ENCODE measurements at places on chromosomes 4 and X.

DNA sequence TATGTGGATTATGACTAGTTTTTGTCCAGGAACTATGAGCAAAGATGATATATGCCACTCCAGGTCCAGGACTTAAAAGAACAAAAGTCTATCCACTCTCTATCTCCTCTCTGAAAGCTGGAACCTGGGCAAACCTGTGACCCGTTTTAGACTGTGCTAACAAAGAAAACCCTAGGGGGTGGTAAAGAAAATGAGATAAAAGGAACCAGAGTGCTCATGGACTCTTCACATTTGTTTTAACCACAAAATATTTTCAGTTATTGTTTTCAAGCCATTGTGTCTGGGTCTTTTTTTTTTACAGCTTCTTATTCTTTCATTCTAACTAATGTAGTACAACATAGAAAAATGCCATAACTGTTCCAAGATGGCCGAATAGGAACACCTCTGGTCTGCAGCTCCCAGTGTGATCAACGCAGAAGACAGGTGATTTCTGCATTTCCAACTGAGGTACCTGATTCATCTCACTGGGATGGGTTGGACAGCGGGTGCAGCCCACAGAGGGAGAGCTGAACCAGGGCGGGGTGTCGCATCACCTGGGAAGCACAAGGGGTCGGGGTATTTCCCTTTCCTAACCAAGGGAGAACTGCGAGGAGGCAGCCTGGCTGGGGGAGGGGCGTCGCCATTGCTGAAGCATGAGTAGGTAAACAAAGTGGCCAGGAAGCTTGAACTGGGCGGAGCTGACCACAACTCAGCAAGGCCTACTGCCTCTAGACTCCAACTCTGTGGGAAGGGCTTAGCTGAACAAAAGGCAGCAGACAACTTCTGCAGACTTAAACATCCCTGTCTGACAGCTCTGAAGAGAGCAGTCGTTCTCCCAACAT, 45.1 kb downstream of the CHM start:
- DNase-seq = no peak

DNA sequence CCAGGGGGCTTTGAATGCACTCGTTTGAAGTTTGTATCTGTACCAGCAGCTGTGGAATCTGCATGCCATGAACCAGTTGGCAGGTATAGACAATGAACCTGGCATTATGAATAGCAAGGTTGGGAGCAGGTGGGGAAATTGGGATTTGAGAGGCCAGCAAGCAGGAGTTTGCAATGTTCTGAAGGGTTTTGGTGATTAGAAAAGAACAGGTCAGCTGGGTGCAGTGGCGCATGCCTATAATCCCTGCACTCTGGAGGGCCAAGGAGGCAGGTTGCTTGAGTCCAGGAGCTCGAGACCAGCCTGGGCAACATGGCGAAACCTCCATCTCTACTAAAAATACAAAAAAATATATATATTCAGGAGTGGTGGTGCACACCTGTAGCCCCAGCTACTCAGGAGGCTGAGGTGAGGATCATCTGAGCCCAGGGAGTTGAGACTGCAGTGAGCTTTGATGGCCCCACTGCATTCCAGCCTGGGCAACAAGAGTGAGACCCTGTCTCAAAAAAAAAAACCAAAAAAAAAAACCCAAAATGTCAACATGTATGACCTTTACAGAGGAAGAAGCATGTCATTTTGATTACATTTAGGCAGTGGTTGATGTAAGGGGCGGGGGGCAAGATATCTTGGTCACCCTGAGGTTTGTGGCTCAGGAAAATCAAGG, 63.9 kb downstream of the TSC22D3 start:
- DNase-seq = no peak

DNA sequence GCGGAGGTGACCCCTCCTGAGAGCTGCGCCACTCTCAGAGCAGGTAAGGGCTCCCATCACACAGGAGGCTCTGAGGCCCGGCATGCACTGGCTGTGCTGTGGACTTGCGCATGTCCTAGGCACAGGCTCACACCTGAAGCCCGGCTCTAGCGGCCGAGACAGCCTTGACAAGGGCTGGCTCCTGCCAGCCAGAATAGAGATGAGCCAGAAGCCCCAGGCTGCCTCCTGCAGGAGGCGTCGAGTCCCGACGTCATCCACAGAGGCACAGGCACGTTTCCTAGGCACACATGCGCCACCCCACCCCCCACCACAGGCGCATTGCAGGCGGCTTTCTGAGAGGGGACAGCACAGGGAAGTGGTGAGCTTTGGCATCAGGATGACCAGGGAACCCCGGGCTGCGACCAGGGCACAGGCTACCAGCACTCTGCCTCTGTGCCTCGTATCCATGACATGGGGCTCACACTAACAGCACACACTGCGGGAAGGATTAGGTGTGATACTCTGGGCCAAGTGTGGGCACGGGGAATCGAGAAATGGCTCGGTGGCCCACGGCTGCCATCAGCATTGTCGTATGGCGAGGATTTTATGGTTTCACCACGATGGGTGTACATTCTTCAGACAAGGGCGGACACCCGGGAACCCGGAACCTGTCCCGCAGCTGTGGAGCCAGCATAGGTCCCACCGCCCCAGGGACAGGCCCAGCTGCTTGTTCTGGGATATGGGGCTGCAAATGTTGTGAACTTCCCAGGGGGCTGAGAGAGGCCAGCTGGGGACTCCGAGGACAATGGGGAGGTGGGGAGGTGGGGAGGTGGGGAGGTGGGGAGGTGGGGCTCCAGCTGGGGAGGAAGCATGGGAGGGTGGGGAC, 90.7 kb upstream of the ADRA2C start:
- DNase-seq = no peak

DNA sequence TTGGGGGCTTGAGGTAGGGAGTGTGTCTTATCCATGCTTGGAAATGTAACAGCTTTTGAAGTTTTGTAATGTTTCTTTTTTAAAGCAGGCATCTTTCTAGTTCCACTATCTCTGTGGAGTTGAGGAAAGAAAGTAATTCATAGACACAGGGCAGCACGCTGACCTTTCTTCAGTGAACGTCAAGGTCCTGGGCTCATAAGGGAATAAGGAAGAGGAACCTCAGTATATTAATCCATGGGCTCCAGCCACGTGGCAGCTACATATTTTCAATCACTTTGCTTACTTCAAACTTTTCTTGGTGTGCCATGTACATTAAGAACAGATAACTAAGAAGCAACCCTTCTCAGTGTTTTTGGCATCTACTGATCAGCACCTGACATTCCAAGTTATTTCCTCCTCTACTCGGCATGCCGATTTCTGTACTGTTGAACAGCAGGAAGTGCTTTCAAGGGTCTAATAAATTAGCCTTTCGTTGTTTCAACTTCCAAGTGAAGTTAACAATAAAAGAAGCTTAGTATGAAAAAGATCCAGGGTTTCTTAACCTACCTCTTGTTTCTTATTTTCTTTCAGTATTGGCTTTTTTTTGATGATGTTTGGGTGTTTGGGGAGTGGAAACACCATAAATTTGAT, 88.2 kb downstream of the SORBS2 start:
- no peak for DNase-seq

DNA sequence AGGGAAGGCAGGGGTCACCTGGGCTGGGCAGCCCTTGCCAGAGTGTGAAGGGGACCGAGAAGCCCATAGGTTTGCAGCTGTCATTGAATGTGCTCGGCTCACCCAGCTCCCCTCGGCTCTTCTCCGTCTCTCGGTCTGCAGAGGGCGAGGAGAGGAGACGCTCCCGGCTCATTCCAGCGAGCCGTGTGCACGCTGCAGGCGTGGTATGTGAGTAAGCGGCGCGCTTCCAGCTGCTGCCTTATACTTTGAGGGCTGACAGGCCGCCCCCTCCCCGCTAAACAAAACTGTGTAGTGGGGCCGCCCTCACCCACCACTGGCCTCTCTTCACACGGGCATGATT, 23.0 kb upstream of the BCORL1 start:
- no peak for DNase-seq

GRCh38 chr4:86333236-86333635, 26.6 kb downstream of the MAPK10 start:
- DNase-seq = no peak

DNA sequence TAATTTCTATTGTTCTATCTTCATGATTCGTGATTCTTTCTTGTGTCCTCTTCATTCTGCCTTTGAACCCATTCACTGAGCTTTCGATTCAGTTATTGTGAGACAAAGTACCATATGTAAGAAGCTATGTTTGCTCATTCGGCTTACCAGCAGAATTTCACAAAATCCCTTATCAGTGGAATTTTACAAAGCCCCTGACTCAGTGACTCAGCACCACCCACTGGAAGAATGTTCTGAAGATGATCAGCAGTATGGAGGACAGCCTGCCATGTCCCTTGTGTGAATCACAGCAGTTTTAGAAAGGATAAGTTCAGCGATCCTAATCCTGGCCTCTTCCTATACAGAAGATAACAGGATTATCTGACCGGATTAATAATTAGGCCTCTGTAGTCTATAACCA, 5.8 kb upstream of the UXT start:
- DNase-seq = no peak

DNA sequence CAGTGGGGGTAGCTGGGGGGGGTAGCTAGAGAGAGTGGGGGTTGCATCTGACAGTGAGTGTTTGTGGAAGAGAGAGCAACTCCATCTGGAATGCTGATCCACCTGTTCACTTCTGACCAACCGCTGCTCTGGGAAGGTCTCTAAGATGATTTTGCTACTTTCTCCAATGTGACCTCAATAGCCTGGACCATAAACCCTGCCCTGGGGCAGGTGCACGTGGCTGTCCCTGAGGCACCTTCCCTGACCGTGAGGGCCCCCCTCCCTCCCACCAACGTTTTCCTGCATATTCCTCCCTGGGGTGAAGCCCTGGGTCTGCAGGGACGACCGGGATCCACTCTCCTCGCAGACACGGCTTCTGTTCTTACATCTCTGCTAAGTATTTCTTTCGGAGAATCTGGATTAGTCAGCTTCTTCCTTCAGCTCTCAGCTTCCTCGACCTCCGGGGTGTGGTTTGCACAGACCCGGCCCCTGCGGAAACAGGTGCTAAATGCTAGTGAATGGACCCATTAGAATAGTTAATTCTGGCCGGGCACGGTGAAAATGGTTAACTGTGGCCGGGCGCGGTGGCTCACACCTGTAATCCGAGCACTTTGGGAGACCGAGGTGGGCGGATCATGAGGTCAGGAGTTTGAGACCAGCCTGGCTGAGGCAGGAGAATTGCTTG, 21.4 kb upstream of the PLCXD1 start:
- no peak for DNase-seq

DNA sequence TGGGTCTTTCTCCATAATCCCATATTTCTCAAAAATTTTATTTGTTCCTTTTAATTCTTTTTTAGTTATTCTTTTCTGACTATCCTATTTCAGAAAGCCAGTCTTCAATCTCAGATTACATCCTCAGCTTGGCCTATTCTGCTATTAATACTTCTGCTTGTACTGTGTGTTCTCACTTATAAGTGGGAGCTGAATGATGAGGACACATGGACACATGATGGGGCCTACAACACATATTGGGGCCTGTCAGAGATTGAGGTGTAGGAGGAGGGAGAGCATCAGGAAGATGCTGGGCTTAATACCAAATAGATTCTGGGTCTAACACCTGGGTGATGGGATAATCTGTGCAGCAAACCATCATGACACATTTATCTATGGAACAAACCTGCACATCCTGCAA, 82.3 kb downstream of the MAGEE1 start:
- no peak for DNase-seq

DNA sequence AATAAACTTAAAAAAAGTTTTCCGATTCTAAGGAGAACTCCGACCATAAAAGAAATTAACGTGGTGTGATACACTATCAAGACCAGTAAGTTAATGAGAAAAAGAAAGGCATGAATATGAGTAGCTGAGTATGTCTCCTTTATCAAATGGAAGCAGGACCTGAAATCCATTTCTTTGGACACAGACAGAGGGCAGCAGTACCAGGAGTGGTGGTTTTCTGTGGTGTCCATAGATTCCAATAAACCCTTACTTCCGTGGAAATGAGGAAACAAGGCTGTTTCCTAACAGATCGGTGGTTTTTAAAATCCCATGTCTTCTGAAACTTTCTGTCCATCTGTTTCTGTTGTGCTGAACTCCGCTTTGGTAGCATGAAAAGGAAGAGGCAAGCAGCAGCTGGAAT, 128.5 kb upstream of the TSPAN5 start:
- DNase-seq = peak; percentile 3

- DNase-seq = no peak
These were observed 61.3 kb downstream of the CENPC start for GRCh38 chr4:67483868-67484602.

GRCh38 chr4:73617256-73617655, 3.0 kb downstream of the RASSF6 start:
- no peak for DNase-seq

DNA sequence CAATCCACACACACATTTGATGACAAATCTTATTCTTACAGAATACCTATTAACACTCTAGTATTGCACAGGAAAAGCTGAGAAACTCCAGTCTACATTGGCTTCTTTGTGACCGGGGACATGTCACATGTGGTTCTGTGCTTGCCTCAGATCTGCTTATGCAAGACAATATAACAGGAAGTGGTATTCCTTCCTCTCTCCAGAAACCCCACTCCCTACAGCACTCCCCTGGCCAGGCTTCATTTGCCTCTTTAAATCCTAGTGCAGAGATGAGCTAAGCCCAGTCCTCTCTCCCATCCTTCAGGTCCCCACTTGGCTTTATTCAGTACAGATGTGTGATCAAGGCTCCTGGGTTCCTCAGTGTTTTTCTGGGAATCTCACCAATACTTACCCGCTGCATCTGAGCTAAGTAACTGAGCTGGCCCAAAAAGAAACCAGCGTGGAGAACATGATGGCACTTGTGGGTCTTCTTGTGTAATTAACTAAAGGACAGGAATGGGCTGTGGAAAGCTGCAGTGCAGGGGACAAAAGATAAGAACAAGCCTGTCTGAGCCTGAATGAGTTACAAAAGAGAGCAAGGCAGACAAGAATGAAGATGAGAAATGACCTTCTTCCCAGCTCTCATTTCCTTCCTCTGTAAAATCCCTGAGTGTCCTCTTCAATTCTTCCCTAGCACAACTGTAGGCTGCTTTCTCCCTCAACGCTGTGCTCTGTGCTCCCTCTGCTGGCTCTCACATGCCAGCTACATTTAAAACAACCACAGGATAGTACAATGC, 105.6 kb downstream of the HNRNPD start:
- peak; percentile 34 for DNase-seq

- DNase-seq = no peak
These were observed 106.5 kb upstream of the PAK3 start for GRCh38 chrX:110989447-110989846.

DNA sequence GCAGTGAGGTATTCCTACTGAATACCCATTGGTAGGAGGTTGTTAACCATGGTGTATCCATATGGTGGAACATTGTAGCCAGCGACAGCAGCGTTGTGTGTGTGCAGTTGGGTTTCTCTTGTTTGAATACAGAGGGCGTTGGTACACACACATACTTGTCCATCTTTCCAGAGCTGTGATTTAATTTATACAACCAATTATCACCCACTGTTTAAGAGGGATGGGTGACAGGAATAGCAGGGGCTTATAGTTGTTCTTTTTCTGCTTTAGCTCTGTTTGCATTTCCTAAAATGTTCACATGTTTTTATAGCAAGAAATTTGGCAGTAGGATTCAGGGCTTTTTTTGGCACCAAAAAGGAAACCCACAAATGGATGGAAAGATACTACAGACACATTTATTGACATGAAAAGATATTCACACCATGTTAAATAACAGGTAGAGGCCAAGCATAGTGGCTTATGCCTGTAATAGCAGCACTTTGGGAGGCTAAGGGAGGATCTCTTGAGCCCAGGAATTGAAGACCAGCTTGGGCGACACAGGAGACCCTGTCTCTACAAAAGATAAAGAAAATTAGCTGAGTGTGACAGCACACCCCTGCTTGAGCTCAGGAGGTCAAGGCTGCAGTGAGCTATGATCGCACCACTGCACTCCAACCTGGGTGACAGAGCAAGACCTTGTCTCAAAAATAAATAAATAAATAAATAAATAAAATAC, 60.6 kb downstream of the TNIP2 start:
- no peak for DNase-seq

Data from HTR-8/SVneo (cell line).